Suprapubic skin (tissue), 4 donors: ENCODE measurements at places on chromosomes 7 and 10. TPM values are rescaled to one million over a fixed set of nuclear protein-coding genes. Genes with fewer than 3 reads are reported as not detected.

Gene ZNF777
- 14.8 TPM for total RNA-seq

Gene INA
- total RNA-seq: not detected

DNA sequence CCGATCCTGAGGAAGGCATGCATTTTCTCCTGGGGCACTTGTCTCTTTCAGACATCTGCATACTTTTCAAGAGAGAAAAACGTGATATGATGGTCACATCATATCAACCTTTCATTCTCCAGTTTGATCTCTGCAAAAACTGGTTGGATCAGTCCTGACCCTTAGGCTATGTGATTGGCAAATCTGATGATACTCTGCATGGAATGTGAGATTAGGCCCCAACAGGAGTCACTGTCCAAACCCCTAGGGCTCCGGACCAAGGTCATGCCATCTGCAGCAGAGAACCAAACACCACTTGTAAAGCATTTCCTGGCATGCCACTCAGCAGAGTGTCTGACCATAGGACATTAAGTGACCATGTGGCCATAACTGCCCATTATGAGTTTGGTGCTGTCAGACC is 8.6 kb downstream of the GCK start:
- DNase-seq: no peak

- DNase-seq: no peak
Measured at GRCh38 chr10:102371295-102371694, 24.2 kb upstream of the NFKB2 start.

Gene IL6
- 6.4 TPM for total RNA-seq

GRCh38 chr7:120825152-120825551 is 32.8 kb downstream of the TSPAN12 start:
- DNase-seq: no peak

GRCh38 chr10:35564341-35564968 is 40.7 kb upstream of the GJD4 start:
- no peak for DNase-seq
